Mesothelial cell of epicardium (in vitro differentiated cells): ENCODE measurements at places on chromosomes 1 and 21.

GRCh38 chr21:17783481-17784179 is 35.5 kb downstream of the C21orf91 start:
- H3K27me3 ChIP-seq: peaks cover 17% of the 10 kb centered on the region
- peaks cover 35% of the 10 kb centered on the region for H3K36me3 ChIP-seq
- H3K27ac ChIP-seq: no peak overlapping the region
- H3K4me3 ChIP-seq: no peak overlapping the region

DNA sequence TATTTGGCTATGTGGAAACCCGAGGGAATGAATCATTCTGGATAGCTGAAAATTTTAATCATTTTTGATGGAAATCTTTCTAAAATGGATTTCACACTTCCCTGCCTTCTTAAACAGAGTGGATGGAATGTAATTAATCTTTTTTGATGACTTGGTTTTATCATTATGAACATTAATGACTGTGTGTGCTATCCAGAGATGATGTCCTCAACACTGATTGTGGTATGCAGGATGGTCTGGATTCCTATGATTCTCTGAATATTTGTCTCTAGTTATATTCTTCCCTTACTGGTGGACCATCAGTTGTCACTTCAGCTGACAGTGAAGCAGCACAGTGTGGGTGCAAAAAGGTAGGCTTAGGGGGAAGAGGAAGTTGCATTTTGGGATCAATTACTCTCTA is 513.5 kb downstream of the LMO4 start:
- peaks cover 15% of the 10 kb centered on the region for H3K4me1 ChIP-seq
- DNase-seq: no peak
- no peak overlapping the region for H3K4me3 ChIP-seq
- no peaks in the 10 kb centered on the region for H3K36me3 ChIP-seq
- H3K27ac ChIP-seq: peak overlapping the region; percentile 4

GRCh38 chr1:47893412-47893811 is 103.8 kb downstream of the TRABD2B start:
- H3K27ac ChIP-seq: no peak overlapping the region
- DNase-seq: no peak
- H3K27me3 ChIP-seq: peaks cover 12% of the 10 kb centered on the region
- H3K4me1 ChIP-seq: peaks cover 44% of the 10 kb centered on the region
- H3K36me3 ChIP-seq: no peaks in the 10 kb centered on the region
- no peak overlapping the region for H3K4me3 ChIP-seq

DNA sequence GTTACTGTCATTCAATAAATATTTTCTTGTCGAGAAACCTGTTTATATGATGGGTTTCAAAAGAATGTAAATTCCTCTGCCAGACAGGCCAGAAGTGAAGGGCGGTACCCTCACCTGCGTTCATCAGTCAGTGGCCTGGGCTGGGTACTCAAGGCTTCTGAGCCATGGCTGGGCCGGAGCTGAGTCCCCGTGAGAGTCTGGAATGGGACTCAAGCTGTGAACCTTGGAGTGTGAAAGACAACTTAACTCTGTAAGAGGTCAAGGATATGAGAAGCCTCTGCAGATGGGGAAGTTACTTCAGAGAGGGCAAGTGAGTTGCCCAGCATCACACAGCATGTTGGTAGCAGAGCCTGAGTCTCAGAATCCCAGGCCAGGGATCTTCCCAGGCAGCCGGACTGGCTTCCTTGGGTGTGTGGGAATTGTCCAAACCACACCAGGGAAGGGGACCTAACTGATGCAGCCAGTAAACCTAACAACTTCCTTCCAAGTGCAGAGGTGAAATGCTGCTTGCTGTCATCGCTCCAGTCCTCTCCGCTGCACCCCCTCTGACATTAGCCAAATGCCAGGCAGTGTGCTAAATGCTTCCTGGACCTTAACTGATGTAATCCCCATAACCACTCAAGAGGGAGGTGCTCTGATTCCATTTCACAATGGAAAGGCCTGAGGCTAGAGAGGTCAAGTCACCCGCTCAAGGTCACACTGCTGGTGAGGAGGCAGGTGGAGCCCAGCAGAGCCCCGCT is 4.8 kb downstream of the DISP3 start:
- peaks cover 5% of the 10 kb centered on the region for H3K4me1 ChIP-seq
- H3K27ac ChIP-seq: no peak overlapping the region
- H3K36me3 ChIP-seq: no peaks in the 10 kb centered on the region
- H3K27me3 ChIP-seq: peaks cover 81% of the 10 kb centered on the region
- no peak overlapping the region for H3K4me3 ChIP-seq
- DNase-seq: no peak

DNA sequence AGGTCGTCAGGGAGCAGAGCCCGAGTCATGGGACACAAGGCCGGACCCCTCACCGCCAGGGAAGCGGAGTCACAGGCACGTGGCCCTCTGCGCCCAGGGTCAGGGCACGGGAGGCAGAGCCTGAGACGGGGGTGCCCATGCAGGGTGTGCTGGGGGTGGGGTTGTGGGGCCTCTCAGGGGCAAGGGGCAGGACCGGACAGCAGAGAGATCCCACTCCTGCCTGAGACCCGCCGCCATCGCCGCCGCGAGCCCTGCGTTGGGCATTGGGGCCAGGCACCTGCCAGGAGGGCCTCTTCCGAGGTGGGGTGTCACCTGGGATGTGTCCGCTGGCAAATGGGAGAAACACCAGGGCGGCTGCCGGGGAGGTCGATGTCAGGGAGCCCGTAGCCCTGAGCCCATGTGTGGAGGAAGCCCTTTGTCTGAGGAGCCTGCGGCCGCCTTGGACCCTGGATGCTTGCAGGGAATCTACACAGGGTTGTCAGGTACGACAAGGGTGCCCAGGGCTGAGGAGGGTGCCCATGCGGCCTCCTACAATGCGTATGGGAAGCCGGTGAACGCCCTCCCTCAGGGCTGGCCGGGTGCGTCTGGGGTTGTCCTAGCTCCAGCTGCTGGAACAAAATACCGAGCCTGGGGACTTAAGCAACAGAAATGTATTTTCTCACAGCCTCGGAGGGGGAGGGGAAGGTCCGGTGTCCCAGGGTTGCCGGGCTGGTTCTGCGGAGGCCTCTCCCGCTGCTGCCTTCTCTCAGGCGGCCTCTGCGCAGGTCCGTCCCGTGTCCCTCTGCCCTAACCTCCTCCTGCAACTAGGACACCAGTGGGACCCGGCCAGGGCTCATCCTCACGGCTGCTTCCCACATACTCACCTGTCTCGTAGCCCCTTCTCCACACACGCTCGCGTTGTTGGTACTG is 16.4 kb upstream of the C1orf159 start:
- H3K27me3 ChIP-seq: peaks cover 6% of the 10 kb centered on the region
- no peaks in the 10 kb centered on the region for H3K36me3 ChIP-seq
- no peak for DNase-seq
- peak overlapping the region; percentile 43 for H3K27ac ChIP-seq
- H3K4me1 ChIP-seq: peaks cover 21% of the 10 kb centered on the region
- H3K4me3 ChIP-seq: no peak overlapping the region

DNA sequence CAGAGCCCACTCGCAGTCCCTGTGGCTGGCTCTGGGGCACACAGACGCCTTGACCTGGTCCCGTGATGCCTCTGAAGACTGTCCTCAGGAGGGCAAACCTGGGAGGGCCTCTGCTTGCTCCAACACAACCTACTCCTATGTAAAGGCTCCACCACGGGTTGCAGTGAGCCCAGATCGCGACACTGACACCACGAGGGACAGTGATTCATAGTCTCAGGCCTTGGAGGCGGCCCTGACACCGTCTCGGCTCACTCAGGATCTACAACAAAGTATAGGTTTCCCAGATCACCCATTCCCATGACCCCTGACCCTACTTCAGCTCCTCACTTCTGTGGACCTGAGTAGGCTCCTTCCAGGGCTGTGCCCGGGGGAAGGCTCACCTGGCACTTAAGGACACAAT is 28.0 kb downstream of the NOL9 start:
- peaks cover 32% of the 10 kb centered on the region for H3K36me3 ChIP-seq
- no peaks in the 10 kb centered on the region for H3K27me3 ChIP-seq
- H3K4me1 ChIP-seq: no peaks in the 10 kb centered on the region
- H3K4me3 ChIP-seq: no peak overlapping the region
- no peak overlapping the region for H3K27ac ChIP-seq

GRCh38 chr1:86455073-86455472 is 13.7 kb upstream of the CLCA1 start:
- H3K4me1 ChIP-seq: no peaks in the 10 kb centered on the region
- H3K27ac ChIP-seq: no peak overlapping the region
- peaks cover 3% of the 10 kb centered on the region for H3K27me3 ChIP-seq
- H3K36me3 ChIP-seq: no peaks in the 10 kb centered on the region

GRCh38 chr1:95278173-95279006 is 44.4 kb downstream of the RWDD3 start:
- no peaks in the 10 kb centered on the region for H3K36me3 ChIP-seq
- no peak overlapping the region for H3K4me3 ChIP-seq
- H3K27ac ChIP-seq: no peak overlapping the region
- peaks cover 10% of the 10 kb centered on the region for H3K27me3 ChIP-seq
- H3K4me1 ChIP-seq: no peaks in the 10 kb centered on the region
- DNase-seq: no peak

DNA sequence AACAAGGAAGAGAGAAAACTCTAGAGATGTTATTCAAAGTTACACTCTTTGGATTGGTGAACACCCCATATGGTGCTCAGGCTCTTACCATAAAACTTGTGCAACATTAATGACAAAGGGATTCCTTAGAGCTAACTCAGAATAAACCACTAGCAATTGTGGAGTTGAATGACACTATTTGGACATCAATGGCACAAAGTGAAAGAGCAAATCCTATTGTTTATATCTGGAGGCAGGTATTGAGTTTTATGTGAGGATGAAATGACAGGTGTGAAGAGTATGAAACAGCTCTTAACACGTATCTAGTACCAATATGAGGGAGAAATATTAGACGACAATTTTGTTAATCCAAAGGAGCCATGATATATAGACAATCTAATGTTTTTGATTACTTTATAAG is 584.9 kb upstream of the PBX1 start:
- no peak overlapping the region for H3K27ac ChIP-seq
- no peak for DNase-seq
- no peaks in the 10 kb centered on the region for H3K36me3 ChIP-seq
- H3K4me3 ChIP-seq: no peak overlapping the region
- no peaks in the 10 kb centered on the region for H3K4me1 ChIP-seq

- no peaks in the 10 kb centered on the region for H3K27me3 ChIP-seq
- no peak for DNase-seq
- no peak overlapping the region for H3K27ac ChIP-seq
- H3K36me3 ChIP-seq: peaks cover 49% of the 10 kb centered on the region
These were observed 50.7 kb downstream of the ADSS2 start for GRCh38 chr1:244400974-244401373.

GRCh38 chr1:53051676-53052075 is 10.3 kb upstream of the PODN start:
- H3K27me3 ChIP-seq: no peaks in the 10 kb centered on the region
- no peak for DNase-seq
- peaks cover 19% of the 10 kb centered on the region for H3K4me1 ChIP-seq
- H3K27ac ChIP-seq: no peak overlapping the region
- H3K4me3 ChIP-seq: no peak overlapping the region

DNA sequence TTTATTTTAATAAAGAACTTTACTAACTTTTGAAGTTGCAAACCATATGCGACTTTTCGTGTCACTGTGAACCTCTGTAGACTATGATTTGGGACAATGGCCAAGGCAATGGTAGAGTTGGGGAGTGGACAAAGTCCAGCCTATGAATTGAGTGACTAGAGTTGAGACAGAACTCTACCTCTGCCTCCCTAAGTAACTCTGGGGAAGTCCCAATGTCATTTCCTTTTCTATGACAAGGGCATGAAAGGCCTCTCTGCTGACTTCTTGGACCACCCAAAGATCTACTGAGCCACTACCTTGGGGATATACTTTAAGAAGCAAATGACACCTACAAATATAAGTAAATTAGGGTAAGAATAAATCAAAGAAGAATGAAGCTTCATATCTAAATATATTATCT is 19.3 kb downstream of the BEND5 start:
- no peak for DNase-seq
- H3K4me1 ChIP-seq: peaks cover 6% of the 10 kb centered on the region
- peaks cover 43% of the 10 kb centered on the region for H3K36me3 ChIP-seq
- no peaks in the 10 kb centered on the region for H3K27me3 ChIP-seq
- H3K27ac ChIP-seq: no peak overlapping the region
- H3K4me3 ChIP-seq: no peak overlapping the region

DNA sequence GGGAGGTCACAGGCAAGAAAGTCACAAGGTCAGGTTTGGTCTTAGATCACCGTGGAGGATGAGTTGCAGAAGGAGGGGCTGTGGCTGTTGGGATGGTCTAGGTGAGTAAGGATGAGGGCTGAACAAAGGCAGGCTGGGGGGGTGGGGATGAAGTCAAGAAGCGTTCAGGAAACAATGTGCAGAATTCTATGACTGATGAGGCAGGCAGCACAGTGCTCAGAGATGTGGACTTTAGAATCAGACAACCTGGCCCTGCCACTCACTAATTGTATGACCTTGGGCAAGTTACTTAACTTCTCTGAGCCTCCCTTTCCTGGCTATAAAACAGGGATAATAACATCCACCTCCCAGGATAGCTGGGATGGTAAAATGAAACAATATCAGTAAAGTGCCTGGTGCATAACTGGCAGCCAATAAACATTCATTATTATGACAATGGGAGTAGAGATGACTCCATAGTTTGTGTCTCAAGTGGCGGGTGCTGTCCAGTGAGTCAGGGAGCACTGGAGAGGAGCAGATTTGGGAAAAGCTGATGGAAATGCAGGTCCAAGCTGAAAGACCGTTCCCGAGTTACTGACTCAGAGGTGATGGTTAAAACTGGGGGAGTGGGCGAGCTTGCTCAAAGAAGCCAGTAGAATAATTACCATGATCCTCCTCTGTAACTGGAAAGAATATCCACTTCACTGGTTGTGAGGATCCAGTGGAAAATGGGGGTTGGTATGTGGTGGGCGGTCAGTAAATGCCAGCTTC is 2.1 kb downstream of the TIE1 start:
- no peak for DNase-seq
- H3K4me1 ChIP-seq: peaks cover 15% of the 10 kb centered on the region
- no peak overlapping the region for H3K27ac ChIP-seq
- H3K27me3 ChIP-seq: no peaks in the 10 kb centered on the region
- H3K4me3 ChIP-seq: no peak overlapping the region

DNA sequence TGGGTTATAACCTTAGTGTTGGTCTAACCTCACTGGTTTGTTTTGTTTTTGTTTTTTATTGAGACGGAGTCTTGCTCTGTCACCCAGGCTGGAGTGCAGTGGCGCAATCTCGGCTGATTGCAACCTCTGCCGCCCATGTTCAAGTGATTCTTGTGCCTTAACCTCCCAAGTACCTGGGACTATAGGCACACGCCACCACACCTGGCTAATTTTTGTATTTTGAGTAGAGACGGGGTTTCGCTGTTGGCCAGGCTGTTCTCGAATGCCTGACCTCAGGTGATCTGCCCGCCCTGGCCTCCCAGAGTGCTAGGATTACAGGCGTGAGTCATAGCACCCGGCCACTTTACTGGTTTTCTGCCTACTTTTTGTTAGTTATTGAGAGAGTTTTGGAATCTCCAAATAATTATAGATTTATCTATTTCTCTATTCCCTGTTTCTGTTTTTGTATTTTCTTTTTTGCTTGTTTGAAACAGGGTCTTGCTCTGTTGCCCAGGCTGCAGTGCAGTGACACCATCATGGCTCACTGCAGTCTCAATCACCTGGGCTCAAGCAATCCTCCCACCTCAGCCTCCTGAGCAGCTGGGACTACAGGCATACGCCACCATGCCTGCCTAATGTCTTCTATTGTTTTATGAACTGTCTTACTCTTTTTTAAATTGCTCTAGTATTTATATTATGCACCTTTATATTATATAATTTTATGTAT is 21.4 kb downstream of the SMG7 start:
- peaks cover 7% of the 10 kb centered on the region for H3K36me3 ChIP-seq
- H3K4me1 ChIP-seq: no peaks in the 10 kb centered on the region
- no peak overlapping the region for H3K4me3 ChIP-seq
- H3K27ac ChIP-seq: no peak overlapping the region
